ENCODE measurements at places on chromosomes 3 and 15.

DNA sequence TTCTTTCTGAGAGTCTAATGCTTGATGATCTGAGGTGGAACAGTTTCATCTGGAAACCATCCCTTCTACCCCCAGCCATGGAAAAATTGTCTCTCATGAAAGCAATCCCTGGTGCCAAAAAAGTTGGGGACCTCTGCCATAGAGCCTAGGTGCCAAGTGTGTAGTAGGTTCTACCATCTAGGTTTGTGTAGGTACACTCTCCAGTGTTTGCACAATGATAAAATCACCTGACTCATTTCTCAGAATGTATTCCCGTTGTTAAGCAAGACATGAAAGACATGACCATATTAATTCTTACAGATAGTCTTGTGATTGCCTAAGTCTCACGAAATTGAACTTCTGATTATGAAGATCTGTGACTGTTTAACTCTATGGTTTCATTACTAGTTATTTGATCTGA is 68.6 kb downstream of the KAT2B start:
- no peak for DNase-seq

DNA sequence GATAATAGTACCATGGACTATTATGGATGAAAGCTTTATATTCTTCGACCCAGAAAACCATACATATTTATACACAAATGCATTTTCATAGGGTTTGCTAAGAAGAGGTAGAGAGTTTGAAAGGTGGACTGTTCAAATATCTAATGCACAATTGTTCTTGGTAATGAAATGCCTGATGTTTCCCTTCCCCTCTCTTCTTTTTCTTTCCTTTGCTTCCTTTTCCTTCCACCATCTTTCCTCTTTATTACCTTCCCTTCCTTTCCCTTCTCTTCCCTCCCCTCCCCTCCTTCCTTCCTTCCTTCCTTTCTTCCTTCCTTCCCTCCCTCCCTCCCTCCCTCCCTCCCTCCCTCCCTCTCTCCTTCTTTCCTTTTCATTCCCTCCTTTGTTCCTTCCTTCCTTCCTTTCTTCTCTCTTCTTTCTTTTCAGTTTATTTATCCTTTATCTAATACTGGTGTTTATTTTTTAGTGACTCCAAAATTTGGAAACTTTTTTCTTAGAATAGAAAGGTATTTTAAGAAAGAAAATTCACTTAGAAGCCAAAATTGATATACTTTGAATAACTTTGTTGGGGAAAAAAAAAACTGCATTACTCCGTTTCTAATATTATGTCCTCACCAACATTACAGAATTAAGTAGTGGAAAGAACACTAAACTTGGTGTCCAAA is 22.7 kb upstream of the PYDC2 start:
- DNase-seq: no peak

- no peak for DNase-seq
Observed at GRCh38 chr15:96728591-96728990, 398.1 kb downstream of the NR2F2 start.

GRCh38 chr3:139355891-139356290 is 12.1 kb downstream of the MRPS22 start:
- DNase-seq: no peak

DNA sequence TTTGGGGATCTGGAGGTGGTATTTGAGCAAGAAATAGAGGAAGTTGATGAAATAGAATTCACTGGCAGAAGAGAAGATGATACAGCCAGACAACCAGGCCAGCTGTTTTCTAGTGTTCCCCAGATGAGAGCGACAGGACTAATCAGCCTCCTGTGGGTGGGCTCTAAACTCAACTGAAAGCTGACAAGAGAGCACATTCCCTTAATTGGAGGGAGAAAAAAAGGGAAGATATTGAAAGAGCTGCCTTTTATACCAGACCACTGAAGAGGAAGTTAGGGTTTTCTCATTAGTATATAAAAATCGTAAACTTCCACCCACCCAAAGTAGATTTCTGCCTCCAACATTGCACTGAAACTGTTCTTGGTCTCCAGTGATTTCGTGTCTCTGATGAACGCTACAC is 6.5 kb upstream of the TM4SF19 start:
- DNase-seq: peak; percentile 10

DNA sequence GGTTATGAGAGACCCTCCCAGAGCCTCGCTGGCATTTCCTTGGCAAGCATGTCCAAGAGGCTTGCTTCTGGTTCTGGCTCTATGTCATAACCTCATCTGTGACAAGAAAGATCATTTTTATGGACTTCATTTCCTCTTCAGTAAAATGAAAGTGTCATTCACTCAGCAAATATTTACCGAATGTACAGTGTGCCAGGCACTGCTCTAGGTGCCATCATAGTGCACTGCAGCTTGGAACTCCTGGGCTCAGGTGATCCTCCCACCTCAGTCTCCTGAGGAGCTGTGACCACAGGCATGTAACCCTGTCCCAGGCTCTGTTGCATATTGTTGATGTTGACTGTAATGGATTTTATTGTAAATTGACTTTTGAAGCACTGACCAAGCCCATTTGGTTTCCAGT is 18.7 kb upstream of the ITPKA start:
- DNase-seq: no peak

DNA sequence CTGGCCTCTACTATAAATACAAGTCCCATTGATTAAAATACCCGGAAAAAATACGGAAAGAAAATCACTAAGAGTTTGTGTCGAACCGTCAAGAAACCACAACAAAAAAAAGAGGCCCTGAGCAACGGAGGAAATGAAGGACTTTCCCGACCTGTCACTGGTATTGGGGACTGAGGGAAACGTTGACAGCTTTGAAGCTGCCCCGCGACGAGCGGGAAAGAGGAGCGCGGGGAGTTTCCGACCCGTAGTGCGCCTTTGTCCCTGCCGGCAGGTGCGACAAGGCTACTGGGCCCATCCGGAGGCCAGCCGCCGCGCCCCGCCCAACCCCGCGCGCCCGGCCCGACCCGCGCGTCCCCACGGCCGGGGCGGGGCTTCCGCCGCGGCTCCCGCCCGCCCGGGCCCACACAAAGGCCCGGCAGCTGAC is 416 bp downstream of the PBRM1 start:
- peak; percentile 84 for DNase-seq

DNA sequence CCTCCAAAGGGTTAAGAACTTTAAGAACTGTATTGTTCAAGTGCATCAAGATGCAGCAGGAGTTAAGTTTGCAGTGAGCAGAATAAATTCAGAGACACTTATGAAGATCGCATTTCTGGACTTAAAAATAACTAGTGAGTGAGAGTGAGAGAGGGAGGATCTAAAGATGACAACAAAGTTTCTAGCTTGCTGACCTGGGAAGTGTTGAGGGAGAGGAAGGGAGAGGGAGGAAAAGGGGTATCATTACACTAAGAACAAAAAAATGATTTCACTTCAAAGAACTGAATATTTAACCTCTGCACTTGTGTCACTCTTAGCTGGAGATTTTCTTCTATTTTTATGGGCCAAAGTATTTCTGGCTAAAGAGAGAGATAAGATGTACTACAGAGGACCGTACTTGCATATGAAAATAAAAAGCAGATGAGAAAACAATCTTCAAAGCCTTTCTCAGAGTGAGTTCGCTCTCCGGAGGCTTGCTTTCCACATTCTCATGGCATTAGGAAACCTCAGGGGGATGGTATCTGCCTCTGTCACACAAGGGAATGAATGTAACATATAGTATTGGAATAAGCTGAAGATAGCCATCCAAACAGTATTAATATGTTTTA is 91.4 kb upstream of the TJP1 start:
- DNase-seq: no peak

DNA sequence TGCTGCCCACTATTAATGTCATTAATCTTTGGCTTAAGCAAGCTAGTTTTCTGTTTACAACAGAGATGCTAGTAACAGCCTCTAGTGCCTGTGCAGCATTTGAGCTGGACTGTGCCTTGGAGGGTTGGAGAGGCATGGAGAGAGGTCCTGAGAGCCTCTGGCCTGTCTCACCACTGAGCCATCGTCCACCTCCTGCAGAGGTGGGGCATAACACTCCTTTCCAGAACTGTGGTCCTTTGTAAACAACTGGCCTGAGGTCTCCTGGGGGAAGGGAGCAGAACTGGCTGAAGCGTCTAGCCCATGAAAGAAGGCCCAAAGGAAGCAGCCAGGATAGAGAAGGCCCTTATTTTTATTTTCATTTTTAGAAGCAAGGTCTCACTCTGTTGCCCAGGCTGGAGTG is 10.0 kb upstream of the CAMKV start:
- DNase-seq: no peak

DNA sequence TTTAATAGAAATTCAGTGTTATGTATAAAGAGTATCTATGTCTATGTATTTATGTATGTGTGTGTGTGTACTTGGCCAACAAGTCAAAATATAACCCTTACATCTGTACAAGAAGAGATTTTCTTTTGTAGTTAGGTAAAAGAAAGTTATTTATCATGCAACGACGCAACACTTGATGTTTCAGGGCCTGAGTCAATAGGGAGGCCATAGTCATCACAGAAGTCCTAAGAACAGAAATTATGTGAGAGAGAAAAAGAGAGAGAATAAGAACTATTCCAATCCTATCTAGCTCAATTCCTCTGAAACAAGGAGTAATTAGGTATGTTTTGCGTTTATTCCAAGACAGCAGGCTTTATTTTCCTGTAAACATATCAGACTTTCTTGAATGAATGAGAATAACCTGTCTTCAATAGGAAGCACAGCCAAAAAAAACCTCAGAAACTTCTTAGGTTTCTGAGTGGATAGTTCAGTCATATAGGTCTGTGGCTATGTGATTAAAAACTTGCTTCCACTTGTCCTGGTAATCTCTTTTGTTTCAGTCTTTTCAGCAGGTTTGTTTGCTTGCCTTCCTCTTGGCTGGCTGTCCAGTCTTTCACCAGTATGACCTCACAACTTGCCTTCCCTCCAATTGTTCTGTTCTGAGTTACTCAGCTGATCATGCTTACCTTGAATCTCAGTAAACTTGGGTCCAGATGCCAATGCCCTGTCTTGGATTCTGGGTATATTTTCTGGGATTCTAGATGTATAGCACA is 382.4 kb upstream of the GBE1 start:
- no peak for DNase-seq

DNA sequence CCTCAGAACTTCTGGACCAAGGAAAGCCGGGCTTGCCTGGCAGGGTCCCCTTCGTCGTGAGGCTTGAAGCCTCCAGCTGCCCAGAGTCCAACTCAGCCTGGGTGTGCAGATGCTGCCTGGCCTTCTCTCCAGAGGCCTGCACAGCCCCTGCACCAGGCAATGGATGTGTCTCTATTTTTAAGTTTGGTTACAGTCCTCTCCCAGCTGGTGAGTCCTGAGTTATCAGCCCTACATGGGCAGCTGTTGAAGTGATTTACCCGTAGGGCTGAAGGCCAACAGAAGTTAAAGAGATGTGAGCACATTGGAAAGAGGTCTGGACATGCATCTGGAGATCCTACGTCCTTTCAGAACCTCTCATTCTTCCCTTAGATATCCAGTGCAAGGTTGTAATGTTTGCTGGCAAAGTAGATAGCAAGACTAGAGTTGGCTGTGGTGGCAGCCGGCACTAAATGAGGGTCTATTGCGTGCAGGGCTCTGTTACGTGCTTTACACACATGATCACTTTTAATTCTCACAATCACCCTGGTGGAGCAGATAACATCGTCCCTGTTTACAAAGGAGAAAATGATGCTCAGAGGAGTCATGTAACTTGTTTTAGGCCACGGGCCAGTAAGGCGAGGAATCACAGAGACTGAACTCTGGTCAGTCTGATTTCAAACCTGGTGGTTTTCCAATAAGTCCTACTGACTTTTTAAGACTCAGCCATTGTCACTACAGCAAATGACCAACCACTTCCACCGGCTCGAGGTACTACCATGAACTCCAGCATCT is 9.9 kb downstream of the FYCO1 start:
- DNase-seq: no peak

- no peak for DNase-seq
Observed at GRCh38 chr3:112074616-112075497, 11.3 kb upstream of the C3orf52 start.

GRCh38 chr3:160403796-160404470 is 4.5 kb downstream of the SMC4 start:
- DNase-seq: no peak

DNA sequence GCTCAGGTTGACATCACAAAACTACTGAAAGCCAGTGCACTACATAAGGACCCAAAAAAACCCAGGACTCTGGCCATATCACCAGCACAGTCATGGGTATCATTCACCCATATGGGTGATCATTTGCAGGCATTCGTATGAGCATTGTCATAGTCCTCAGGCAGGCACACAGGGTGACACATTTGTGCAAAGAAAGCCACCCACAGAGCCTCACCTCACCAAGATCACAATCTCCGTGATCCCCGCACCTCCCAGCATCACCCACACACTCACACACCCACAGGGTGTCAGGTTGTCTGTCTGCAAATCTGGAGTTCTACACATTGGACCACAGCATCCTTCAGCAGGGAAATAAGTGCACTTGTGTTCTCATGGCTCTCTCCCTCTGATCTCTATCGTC is 166.0 kb upstream of the LPP start:
- DNase-seq: no peak

- DNase-seq: no peak
Observed at GRCh38 chr3:106345353-106346027, 476.7 kb upstream of the CBLB start.

GRCh38 chr3:14837186-14837877 is 18.6 kb downstream of the FGD5 start:
- no peak for DNase-seq

DNA sequence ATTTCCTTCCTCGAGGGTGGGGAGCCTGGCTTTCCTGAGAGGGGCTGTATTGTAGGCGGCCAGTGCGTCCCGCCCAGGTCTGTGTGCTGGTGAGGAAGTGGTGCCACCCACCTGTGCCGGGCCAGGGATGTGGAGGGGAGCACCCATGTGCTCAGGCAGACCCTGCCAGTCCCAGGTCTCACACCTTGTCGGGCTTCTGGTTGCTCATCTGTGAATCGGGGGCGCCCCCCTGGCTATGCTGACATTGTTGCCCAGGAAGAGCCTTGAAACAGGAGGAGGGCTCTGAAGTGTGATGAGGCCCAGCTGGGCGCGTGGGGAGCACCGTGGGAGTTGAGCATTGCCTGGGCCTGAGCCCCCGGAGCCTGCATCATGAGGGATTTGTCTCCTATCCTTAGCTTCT is 4.8 kb downstream of the FBLN2 start:
- DNase-seq: no peak

GRCh38 chr3:64238971-64239667 is 13.9 kb upstream of the PRICKLE2 start:
- DNase-seq: no peak

GRCh38 chr3:187746442-187747281 is 1.4 kb upstream of the BCL6 start:
- peak; percentile 67 for DNase-seq

- no peak for DNase-seq
Observed at GRCh38 chr15:101307048-101307896, 12.2 kb upstream of the SNRPA1 start.

GRCh38 chr3:151327571-151328198 is 1.7 kb downstream of the P2RY13 start:
- DNase-seq: no peak

DNA sequence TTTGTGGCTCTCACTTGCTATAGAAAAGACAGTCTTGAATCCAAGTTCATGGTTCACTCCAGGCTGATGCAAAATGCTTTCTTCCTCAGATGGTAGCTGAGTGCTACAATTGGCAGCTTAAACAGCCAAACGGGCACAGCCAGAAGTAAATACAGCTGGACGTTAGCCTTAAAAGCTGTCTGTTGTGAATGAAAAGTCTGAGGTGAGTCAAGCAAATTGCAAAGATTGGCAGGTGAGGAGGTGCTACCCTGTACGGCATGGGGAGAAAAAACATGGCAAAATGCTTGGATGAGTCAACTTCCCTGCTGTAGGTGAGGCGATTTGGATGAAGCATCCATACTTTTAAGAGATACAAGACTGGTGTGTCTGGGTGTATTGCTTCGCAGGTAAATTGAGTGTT is 40.5 kb downstream of the IL5RA start:
- DNase-seq: no peak

GRCh38 chr3:194321693-194322640 is 29.2 kb downstream of the CPN2 start:
- no peak for DNase-seq

All from globus pallidus (tissue), 1 donor.